ENCODE measurements at places on chromosomes 12 and 14.

DNA sequence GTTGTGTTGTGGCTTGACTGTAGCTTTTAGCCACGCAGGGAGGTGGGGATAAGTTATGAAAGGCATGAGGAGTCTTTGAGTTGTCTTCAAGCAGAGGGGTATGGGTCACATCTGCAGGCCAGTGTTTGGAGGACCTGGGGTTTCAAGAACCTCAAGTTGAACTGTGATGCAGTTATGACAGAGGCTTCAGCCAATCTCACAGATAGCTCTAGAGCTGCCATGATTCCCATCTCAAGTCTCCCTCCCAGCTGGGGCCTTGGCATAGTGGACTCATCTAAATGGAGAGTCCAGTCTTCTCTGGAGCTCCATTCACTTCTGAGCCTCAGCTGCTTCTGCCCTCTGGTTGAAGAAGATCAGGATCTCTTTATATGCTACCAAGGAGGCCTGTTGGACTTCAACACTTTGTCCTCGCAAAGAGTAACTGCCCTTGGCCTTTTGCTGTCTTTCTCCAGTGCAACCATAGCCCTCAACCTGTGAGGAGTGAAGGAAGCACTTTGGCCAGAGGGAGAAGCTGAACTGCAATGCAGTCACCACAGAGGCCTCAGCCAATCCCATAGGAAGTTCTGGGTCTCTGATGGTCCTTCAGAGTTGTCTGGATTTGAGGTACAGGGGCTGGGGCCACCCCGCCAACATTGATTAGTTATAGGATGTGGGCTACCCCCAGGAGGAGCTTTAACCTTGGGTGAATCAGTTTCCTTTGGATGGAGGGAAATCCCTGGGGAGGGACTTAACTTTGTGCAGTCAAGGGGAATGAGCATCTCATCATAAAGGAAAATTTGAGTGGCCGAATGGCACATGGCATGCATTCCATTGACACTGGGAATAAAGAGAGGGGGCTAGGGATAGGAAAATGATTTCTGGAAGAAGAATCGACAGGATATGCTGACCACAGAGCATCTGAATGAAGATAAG lies 230.5 kb downstream of the PCNX1 start:
- no peak for ATAC-seq

DNA sequence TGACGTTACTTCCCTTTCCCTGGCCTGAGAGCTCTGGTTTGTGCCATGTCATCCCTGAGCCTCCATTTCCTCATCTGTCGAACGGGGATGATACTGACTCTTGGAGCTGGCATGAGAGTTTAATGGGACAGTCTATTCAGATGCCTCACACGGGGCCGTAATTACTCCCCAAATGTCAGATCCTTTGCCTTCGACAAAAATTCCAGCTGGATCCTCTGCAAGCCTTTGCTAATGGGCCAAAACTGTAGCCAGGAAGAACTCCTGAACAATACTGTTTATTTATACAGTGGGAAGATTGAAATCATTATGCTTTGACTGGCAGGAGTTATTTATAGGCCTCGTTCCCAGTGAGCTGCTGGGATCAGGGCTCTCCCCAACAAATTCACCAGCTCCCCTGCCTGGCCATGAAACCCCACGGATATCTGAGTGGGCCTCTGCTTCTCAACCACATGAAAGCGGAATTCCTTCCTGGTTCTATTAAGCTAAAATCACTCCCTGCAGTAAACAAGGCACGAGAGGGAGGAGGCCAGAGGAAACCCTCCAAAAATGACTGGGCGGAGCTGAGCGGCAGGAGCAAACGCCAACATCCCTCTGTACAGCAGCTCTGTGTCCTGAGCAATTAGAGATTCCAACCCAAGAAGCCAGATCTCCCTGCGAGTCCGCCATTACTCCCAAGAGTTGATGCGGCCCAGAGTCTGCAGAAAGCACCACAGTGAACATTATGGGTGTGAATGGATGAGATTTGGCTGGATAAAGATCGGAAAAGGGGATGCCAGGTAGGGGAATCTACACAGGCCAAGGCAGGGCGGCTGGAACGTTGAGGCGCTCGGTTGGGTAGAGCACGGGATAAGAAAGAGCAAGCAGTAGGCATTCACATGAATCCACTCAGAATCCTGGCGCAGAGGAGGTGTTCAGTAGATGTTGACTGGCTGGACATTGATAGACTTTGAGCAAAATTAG lies 326.1 kb downstream of the BCL11B start:
- ATAC-seq, result no peak

DNA sequence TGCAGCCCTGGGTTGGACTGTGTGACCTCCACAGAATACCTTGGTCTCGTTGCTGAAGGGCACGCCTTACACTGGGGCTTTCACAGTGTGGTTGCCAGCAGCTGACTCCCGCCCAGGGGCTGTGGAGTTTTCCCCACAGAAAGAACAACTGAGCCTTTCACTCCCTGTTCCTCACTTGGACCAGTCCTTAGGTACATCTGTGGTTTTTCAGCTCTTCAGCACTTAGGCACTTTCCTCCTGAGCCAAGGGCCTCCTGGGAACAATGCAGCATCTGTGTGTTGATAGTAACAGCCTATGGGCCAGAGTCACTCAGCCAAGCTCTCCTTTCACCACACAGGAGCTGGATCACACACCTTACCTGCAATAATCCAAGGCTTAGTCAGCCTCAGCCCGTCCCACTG lies 25.0 kb downstream of the ERP27 start:
- ATAC-seq, result no peak

DNA sequence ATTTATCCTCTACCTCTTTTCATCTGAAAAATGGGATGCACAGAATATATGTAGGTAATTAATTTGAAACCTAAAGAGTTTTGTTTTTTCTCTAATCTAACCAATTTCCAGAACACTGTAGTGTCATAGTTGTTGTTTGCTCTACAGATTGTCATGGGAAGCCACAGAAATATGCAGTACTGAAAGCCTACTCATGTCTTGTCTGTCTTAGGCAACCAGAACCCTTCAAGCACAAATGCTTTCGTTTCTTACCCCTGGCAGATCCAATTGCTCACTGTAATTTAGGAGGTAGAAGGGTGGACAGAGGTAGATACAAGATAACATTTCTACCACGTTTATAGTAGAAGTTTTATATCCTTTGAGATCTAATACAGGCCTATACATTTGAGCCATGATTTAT lies 330.2 kb upstream of the NOVA1 start:
- ATAC-seq, result no peak

- no peak for ATAC-seq
These were observed 34.9 kb downstream of the CREBL2 start for GRCh38 chr12:12646483-12647072.

DNA sequence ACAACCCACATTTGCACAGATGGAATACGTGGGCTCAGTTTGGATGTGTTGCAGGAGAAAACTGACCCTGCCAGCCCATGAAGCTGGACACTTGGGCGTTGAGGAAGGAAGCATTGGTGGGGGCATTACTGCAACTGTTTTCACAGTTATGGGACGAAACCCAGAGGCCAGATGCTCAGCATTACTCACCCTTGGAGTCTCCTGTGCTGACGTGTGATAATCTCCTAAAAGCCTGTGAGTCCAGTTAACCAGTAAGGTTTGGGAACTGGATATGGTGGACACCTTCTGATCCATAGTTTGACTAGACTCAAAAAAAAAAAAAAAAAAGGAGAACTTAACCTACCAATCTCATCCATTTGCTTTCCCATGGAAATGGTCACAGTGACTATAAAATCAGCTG lies 52.8 kb upstream of the EGLN3 start:
- ATAC-seq, result no peak

DNA sequence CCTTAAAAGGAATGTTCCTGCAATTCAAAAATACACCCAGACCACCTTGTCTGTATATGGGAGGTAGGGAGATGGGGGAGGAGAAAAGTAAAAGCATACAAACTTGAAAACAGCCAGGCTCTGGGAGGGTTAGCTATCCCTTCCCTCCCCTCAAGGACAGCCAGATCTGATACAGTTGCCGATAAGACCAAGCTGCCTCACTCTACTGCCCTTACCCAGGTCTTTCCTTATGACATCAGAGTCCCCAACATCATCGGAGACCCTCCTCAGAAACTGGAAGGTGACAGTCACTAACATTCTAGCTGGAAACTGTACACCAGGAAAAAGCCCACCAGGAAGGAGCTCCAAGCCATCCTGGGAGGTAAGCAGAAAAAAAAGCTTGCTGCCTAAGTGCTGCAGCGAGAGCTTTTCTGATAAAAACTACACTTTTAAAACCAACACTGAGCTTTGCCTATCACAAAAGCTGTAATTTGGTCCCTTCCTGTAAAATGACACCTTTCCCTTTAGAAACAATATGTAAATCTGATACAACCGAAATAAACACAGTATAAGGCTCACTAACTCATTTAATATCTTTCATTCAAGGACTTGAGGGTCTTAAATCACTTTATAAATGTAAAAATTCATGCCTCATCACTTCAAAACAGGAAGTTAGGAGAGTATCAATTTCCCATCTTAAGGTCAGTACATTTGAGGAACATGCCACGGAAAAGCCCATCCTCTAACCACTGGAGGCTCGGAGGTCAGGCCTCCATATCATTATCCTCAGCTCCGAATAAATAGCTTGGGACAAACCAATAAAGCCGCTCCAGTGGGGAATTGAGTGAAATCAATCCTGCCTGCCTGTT lies 20.4 kb upstream of the PLEKHH1 start:
- no peak for ATAC-seq

DNA sequence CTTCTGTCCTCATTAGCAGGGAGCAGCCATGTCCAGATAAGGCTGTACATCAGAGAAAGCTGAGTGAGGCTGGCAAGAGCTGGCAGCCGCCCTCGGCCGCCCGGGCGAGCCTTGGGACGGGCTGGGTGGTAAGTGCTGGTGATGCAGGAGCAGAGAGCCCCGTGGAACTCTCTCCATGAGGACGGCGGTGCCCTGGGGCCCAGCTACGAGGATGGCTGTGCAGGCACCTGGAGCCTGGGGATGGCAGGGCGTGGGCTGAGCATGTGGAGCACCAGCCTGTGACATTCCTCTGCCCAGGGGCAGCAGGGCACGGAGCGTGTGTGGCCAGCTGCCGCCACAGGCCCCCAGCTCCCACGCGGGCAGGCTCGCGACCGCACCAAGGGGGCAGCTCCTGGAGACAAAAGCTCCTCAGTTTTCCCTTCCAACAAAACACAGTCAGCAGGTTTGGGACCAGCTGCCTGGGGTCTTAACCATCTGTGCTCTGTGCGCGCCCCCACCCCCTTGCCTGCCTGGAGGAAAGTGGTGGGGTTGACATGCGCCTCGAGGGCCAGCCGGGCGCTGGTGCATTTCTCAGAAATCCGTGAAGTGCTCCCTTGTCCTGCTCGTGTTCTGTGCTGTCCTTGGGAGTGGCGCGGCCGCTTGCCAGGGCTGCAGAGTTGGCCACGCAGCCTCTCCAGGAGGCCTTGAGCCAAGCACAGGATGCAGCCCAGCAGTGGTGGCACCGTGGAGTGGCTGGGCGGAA lies 21.4 kb downstream of the PACS2 start:
- ATAC-seq, result no peak

Data from activated CD4-positive, CD25-positive, alpha-beta regulatory T cell treated with anti-CD3 and anti-CD28 coated beads, Interleukin-2, amount 50 U/mL, for 24 hours (primary cell).